ENCODE measurements at places on chromosomes 7 and 10. TPM values are rescaled to one million over a fixed set of nuclear protein-coding genes. Genes with fewer than 3 reads are reported as not detected.
A peak's percentile ranks its signal among the peaks of the same experiment; 100 is the strongest.

DNA sequence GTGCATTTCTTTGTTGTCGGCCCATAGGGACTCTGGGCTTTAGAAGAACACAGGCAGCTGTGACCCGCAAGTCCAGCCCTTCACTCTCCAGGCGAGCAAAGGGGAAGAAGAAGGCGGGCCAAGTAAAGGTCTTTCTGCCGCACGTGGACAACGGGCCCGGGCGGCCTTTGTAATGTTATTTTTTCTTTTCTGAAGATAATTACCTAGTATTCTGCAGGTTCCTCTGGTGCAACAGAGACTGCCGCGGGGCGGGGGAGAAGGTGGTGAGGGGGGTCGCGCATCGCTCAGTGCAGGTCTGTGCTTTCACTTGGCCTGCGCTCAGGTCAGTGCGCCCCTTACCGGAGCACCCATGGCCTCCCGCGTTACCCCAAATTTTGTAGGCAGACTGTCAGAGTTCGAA is 7.1 kb upstream of the TBX20 start:
- no peak overlapping the region for H3K27ac ChIP-seq
- H3K36me3 ChIP-seq: no peaks in the 10 kb centered on the region
- peaks cover 98% of the 10 kb centered on the region for H3K27me3 ChIP-seq
- DNase-seq: no peak
- H3K4me1 ChIP-seq: peaks cover 10% of the 10 kb centered on the region

- H3K4me3 ChIP-seq: no peak overlapping the region
- H3K27ac ChIP-seq: no peak overlapping the region
- no peaks in the 10 kb centered on the region for H3K36me3 ChIP-seq
- DNase-seq: no peak
- no peaks in the 10 kb centered on the region for H3K4me1 ChIP-seq
These were observed 59.8 kb upstream of the MAGI2 start for GRCh38 chr7:79513261-79513660.

- H3K27me3 ChIP-seq: no peaks in the 10 kb centered on the region
- no peaks in the 10 kb centered on the region for H3K36me3 ChIP-seq
- H3K4me1 ChIP-seq: peaks cover 17% of the 10 kb centered on the region
- no peak overlapping the region for H3K27ac ChIP-seq
- no peak for DNase-seq
These were observed 94.1 kb upstream of the FAM133B start for GRCh38 chr7:92684274-92684673.

DNA sequence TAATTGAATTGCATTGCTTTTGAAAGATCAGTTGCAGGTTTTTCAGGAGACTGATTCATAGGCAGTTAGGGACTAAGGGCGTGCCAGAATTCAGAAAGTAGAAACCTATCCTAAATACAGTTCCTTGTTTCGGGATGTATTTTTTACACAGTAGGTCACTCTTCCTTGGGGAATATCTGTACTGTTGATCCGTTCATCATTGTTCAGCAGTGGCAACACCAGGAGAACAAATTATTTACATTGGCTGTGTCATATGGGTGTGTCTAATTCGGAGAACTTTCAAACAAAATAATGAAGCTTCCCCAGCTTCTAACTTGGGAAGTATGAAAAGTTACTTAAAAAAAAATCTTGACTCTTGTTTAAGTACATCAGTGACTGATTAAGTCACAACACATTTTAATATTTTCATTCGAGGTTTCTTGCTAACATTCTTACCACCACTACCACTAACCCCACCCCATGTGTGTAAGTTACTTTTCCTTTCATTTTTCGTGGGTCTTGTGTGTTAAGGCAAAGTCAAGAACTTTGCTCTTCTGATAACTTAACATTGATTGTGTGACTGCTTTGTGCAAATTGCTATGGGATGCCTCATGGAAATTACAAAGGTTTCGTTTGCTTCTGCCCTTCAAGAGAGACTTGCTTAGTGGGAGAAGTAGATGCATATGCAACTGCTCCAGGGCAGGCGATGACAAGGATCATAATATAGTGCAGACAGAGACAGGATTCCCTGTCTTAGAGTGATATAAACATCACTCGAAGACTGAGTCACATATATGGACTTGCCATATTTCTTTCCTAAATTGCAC is 43.8 kb upstream of the RPA3 start:
- H3K36me3 ChIP-seq: no peaks in the 10 kb centered on the region
- peaks cover 6% of the 10 kb centered on the region for H3K4me1 ChIP-seq
- peak overlapping the region; percentile 76 for H3K27ac ChIP-seq
- H3K27me3 ChIP-seq: no peaks in the 10 kb centered on the region

DNA sequence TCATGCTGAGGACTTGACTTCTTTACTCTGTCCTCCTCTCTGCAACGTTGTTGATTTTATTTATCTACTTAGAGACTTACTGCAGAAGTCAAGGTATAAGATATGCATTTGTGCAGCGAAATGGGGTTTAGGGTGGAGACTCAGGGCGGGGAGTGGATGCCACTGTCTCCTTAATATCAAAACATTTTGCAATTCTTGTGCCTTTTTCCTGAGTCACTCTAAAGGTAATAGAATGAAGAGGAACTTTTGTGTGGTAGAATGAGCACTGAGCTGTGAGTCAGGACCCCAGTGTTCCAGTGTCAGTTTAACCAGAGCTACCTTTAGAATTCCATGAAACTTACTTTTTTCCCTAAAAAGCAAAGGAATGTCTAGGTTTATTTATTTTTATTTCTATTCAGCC is 78.2 kb downstream of the VTI1A start:
- H3K27ac ChIP-seq: no peak overlapping the region
- H3K4me1 ChIP-seq: peaks cover 7% of the 10 kb centered on the region
- H3K4me3 ChIP-seq: no peak overlapping the region
- no peak for DNase-seq

DNA sequence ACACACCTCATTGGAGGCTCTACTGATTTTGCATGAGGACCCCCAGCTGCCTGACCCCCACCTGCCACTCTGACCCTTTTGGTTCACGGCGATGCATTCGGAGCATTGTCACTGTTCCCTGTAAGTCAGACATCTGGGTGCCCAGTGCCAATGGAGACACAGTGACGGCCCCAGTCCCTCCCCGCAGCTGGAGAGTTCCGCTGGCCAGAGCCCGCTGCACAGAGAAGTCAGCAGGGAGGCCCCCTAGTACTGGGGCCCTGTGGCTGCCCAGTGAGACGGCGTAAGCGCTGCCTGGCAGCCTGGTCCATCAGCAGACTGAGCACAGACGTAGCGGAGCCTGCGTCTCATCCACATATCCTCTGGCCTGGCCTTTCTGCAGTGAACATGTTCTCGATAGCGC is 77.5 kb downstream of the NKX6-2 start:
- no peak overlapping the region for H3K4me3 ChIP-seq
- peaks cover 4% of the 10 kb centered on the region for H3K4me1 ChIP-seq
- H3K27me3 ChIP-seq: no peaks in the 10 kb centered on the region
- no peak overlapping the region for H3K27ac ChIP-seq
- H3K36me3 ChIP-seq: no peaks in the 10 kb centered on the region

- H3K4me1 ChIP-seq: peaks cover 3% of the 10 kb centered on the region
- DNase-seq: no peak
- H3K4me3 ChIP-seq: no peak overlapping the region
- no peaks in the 10 kb centered on the region for H3K36me3 ChIP-seq
These were observed 73.0 kb downstream of the CTBP2 start for GRCh38 chr10:125087191-125087896.

DNA sequence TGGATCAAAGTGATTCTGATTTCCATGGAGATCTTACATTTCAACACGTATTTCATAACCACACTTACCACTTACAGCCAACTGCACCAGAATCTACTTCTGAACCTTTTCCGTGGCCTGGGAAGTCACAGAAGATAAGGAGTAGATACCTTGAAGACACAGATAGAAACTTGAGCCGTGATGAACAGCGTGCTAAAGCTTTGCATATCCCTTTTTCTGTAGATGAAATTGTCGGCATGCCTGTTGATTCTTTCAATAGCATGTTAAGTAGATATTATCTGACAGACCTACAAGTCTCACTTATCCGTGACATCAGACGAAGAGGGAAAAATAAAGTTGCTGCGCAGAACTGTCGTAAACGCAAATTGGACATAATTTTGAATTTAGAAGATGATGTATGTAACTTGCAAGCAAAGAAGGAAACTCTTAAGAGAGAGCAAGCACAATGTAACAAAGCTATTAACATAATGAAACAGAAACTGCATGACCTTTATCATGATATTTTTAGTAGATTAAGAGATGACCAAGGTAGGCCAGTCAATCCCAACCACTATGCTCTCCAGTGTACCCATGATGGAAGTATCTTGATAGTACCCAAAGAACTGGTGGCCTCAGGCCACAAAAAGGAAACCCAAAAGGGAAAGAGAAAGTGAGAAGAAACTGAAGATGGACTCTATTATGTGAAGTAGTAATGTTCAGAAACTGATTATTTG is 15.3 kb downstream of the HNRNPA2B1 start:
- H3K4me3 ChIP-seq: no peak overlapping the region
- H3K27ac ChIP-seq: no peak overlapping the region
- no peak for DNase-seq
- no peaks in the 10 kb centered on the region for H3K36me3 ChIP-seq
- H3K4me1 ChIP-seq: no peaks in the 10 kb centered on the region

- no peak overlapping the region for H3K4me3 ChIP-seq
- H3K4me1 ChIP-seq: no peaks in the 10 kb centered on the region
- no peaks in the 10 kb centered on the region for H3K36me3 ChIP-seq
- no peaks in the 10 kb centered on the region for H3K27me3 ChIP-seq
These were observed 14.1 kb upstream of the SRGN start for GRCh38 chr10:69073736-69074364.

DNA sequence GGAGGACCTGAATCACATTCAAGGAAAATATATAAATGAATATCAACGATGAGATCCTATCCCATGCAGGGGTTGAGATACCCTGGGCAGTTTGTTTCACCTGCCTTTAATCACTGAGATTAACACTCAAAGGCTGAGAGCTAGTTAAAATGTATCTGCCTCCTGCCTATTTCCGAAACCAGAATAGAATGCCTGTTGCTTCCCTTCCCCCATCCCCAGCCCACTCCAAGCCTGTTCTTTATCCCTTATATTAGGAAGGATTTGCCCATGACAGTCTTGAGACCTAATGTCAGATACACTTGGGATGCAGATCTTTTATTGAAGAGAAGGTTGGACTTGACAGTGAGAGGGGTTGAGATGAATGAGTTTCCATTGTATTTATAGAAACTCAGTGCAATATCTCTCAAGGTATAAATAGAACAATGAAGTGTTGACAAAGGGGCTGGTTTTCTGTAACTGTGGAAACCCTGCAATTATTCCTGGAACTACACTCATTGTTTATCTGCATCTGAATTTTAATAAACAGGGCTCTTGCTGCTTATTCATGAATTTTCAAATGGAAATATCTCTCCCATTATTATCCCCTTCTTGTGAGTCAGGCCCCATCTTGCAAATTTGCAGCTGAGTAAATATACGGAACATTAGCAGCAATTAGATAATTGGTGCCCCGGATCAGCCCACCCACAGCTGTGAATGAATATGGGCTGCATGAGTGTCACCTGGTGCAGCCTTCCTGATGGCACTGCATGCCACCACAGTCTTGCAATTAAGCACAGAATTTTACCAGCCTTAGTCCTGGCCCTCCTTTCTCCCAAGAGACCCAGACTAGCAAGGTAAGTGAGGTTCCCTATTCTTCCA is 66.7 kb downstream of the SORCS3 start:
- no peaks in the 10 kb centered on the region for H3K4me1 ChIP-seq
- H3K27me3 ChIP-seq: no peaks in the 10 kb centered on the region
- no peak overlapping the region for H3K4me3 ChIP-seq
- no peaks in the 10 kb centered on the region for H3K36me3 ChIP-seq

DNA sequence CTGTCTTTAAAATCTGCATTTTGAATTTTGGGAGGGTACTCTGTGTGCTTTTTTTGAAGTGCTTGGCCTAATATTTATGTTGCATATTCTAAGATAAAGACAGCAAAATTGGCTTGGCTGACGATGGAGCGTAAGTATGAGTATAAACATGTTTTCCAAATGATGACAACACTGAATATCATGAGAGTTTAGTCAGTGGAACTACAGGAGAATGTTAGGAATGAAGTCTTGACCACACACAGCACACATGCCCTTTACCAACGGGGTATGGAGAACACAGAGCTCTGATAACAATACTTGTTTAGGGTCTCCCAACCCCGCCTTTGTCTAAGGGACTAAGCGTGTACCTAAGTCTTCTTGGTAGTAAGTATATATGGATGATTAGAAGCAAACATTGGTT is 253.9 kb upstream of the FZD8 start:
- H3K36me3 ChIP-seq: no peaks in the 10 kb centered on the region

- no peaks in the 10 kb centered on the region for H3K27me3 ChIP-seq
- no peak overlapping the region for H3K27ac ChIP-seq
- peaks cover 6% of the 10 kb centered on the region for H3K4me1 ChIP-seq
- H3K4me3 ChIP-seq: no peak overlapping the region
- no peaks in the 10 kb centered on the region for H3K36me3 ChIP-seq
- DNase-seq: no peak
These were observed 84.7 kb upstream of the DKK1 start for GRCh38 chr10:52229291-52229931.

GRCh38 chr10:89808842-89809241 is 107.5 kb downstream of the KIF20B start:
- H3K36me3 ChIP-seq: no peaks in the 10 kb centered on the region
- no peak for DNase-seq
- H3K27me3 ChIP-seq: no peaks in the 10 kb centered on the region
- H3K27ac ChIP-seq: no peak overlapping the region

- no peaks in the 10 kb centered on the region for H3K36me3 ChIP-seq
- no peaks in the 10 kb centered on the region for H3K27me3 ChIP-seq
- H3K4me3 ChIP-seq: no peak overlapping the region
- DNase-seq: no peak
- peaks cover 5% of the 10 kb centered on the region for H3K4me1 ChIP-seq
- H3K27ac ChIP-seq: no peak overlapping the region
These were observed 5.7 kb downstream of the ANK3 start for GRCh38 chr10:60384011-60384410.

- no peaks in the 10 kb centered on the region for H3K27me3 ChIP-seq
- DNase-seq: no peak
- H3K4me3 ChIP-seq: no peak overlapping the region
- H3K36me3 ChIP-seq: no peaks in the 10 kb centered on the region
- peaks cover 44% of the 10 kb centered on the region for H3K4me1 ChIP-seq
These were observed 16.0 kb downstream of the UBE2D1 start for GRCh38 chr10:58350619-58351323.

GRCh38 chr10:105875050-105875449 is 1234.0 kb downstream of the SORCS3 start:
- no peaks in the 10 kb centered on the region for H3K4me1 ChIP-seq
- no peak for DNase-seq
- H3K27ac ChIP-seq: no peak overlapping the region
- no peaks in the 10 kb centered on the region for H3K27me3 ChIP-seq

DNA sequence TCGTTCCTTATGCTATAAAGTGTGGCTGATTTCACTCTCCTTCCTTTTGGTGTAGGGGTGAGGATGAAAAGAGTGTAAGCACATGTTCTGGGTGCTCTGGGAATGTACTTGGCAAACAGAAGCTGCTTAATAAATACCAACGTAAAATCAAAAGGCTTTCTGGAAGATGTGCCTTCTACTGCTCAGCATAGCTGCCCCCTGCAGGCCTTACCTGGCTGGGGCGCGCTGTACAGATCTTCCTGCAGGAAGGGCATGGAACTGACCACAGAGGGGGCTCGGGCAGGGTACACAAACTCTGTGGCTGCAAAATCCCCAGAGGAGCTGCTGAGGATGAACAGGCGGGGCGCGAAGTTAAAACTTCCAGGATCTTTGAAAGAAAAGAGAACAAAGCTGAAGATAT is 169.4 kb downstream of the SVIL start:
- no peak overlapping the region for H3K27ac ChIP-seq
- H3K36me3 ChIP-seq: no peaks in the 10 kb centered on the region
- H3K4me1 ChIP-seq: peaks cover 1% of the 10 kb centered on the region
- DNase-seq: no peak
- H3K4me3 ChIP-seq: no peak overlapping the region

Gene CCNJ
- total RNA-seq: 5.2 TPM

Gene NUTM2B
- total RNA-seq: not detected

Gene FBXO24
- total RNA-seq: not detected

Gene BTBD16
- not detected for total RNA-seq

Gene BICC1
- 1.9 TPM for total RNA-seq

Gene LFNG
- total RNA-seq: 121 TPM

Gene AQP1
- total RNA-seq: 29.2 TPM

Gene CUZD1
- not detected for total RNA-seq
